ENCODE measurements at places on chromosomes 6 and 20.
A peak's percentile ranks its signal among the peaks of the same experiment; 100 is the strongest.

DNA sequence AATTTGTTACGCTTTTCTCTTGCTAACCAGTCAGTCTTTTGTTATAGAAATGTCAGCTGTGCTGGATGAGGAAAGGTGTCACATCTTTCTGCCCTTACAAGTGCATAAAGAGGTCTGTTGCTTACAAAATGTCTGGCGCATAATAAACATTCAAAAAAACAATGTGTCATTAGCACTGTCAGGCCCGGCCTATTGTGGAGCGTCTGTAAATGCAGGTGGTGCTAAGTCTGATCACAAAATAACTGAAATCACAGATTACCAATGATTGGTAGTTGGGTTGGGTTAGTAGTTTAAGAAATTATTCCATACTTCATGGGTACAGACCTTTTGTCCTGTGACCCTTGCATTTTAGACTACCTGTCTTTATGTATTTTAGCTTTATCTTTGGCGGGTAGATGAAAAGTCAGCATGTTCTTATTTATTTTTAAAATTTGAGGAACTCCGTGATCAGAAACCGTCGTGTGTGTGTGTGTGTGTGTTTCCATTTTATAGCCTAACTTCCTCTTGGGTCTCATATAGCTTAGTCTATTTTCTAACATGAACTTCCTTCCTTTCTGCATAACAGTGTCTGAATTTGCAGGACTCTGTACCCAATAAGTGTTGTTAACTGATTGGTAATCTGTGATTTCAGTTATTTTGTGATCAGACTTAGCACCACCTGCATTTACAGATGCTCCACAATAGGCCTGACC is 88.1 kb upstream of the IFNGR1 start:
- no peak for DNase-seq

DNA sequence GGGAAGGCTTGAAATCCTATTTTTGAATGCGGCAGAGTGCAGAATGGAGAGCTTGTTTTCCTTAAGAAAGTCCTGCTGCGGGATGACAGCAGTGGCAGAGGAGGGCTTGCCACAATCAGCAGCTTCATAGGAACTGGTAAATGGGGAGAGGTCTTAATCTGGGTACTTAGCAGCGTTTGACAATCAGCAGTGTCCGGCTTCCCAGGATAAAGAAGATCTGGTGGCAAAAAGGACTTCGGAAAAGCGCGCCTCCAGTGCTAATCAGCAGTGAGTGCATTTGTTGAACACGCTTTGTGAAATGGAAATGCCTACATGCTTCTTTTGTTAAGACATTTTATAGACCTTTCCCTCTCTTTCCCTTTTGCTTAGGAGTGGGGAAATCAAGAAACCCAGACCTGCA is 735.7 kb downstream of the QKI start:
- no peak for DNase-seq

DNA sequence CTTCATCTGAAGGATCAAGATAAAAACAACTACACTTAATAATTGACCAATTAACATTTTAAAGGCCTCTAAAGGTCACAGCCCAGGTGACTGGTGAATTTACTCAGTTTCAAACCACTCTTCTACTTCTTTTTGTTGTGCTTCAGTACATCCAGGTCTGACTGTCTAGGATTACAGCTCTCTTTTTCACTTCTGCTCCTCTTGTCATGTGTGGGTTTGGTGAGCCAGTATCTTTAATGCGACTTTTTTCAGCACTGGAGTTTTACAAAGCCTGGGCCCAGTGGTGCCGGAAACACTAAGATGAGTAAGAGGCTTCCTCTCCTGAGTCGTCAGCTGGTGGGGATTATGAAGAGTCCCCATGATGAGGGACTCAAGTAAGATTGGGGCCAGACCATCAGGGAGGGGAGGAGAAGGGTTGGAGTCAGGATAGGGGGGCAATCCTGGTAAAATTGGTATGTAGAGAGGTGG is 27.0 kb downstream of the HECA start:
- DNase-seq = no peak

GRCh38 chr6:158926414-158926813 is 73.6 kb downstream of the RSPH3 start:
- no peak for DNase-seq

- DNase-seq = no peak
Measured at GRCh38 chr6:137389150-137389704, 105.0 kb downstream of the OLIG3 start.

GRCh38 chr20:47358672-47359529 is 2.4 kb upstream of the ZMYND8 start:
- no peak for DNase-seq

GRCh38 chr6:144847916-144848315 is 562.8 kb downstream of the UTRN start:
- no peak for DNase-seq

GRCh38 chr6:127570739-127571389 is 6.1 kb upstream of the C6orf58 start:
- DNase-seq = no peak

GRCh38 chr20:36400909-36401735 is 95.0 kb downstream of the DLGAP4 start:
- DNase-seq = no peak

GRCh38 chr6:76861403-76861802 is 601.9 kb downstream of the HTR1B start:
- DNase-seq = peak; percentile 23

DNA sequence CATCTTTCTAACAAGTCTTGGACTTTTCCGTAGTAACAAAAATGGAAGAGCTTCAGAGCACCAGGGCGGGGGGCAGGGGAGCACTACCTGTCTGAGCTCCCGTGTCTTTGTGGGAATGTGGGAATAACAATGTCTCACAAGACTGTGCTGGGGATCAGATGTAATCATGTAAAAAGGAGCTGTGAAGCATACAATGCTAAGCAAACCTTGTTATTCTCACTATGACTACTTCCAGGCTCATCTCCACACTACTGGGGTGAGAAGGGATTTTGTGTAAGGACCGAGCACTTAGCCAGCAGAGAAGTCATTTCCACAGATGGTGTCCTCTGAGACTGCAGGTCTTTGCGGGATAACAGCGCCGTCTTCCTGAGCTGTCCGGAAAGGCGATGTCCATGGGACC is 27.1 kb downstream of the PRR18 start:
- DNase-seq = no peak

- DNase-seq = no peak
Measured at GRCh38 chr6:20998748-20999448, 464.6 kb downstream of the CDKAL1 start.

- no peak for DNase-seq
Measured at GRCh38 chr6:170129691-170130171, 161.1 kb downstream of the DLL1 start.

- DNase-seq = no peak
Measured at GRCh38 chr20:35305682-35306556, 13.7 kb upstream of the FAM83C start.

DNA sequence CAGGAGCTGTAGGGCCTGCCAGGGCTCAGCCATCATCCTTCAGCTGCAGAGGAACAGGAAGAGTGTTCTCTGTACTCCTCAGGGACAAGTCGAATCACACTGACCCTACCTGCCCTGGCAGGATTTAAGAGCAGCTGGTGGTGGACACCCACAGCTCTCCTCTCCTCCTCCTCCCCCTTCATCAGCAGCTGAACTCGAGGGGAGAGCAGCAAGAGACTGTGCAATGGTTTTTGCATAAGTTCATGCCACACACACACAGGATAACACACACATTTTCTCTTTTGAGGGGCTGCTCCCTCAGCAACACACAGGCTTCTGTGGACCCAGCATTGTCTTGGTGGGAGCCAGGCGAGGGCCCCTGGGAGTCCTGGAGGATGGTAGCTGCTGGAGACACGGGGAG is at the start of gene CST11:
CST11 (minus strand) TSS at position 101 of the 400 bp plus-strand sequence; CDS start at position 36, 65 bp downstream.
- no peak for DNase-seq

GRCh38 chr6:25176466-25176865 is 102.7 kb upstream of the CARMIL1 start:
- DNase-seq = no peak

DNA sequence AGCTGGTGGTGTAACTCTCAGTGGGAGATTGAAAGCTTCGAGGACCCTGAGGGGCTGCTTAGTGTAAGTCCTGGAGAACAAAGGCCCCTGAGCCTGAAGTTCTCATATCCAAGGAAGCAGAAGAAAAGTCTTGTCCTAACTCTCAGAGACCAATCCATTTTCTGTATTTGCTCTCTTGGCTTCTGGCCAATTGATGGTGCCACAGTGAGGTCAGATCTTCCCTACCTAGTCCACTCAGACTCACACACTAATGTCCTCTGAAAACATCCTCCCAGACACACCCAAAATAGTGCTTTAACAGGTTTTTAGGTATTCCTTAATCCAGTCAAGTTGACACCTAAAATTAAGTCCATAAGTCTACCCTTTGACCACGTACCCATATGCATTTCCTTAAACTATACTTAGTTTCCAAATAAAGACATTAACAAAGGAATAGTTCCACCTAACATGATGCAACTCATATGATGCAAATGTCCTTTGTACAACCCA is 29.4 kb downstream of the ZNF292 start:
- no peak for DNase-seq

- DNase-seq = no peak
Measured at GRCh38 chr20:62051144-62051543, 14.5 kb downstream of the TAF4 start.

- no peak for DNase-seq
Measured at GRCh38 chr20:42734660-42735368, 454.9 kb downstream of the PTPRT start.

GRCh38 chr6:84441456-84441855 is 214.0 kb upstream of the CEP162 start:
- no peak for DNase-seq

DNA sequence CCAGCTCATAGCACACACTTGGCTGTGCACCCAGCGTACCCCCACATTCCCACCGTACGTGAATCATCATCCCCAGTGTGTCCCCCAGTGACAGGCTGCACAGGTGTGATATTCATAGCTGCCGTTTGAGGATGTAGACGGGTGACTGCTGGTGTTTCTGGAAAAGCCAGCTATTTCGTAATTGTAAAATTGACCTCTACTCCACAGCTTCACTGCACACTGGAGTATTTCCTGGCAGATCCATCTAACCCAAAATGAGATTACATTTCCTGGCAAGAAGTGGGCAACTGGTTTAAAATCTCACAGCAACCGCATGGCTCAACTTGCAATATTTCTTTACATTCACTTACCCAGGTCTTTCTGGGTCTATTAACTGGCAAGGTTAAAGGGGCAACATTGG is 30.3 kb downstream of the CD83 start:
- no peak for DNase-seq

DNA sequence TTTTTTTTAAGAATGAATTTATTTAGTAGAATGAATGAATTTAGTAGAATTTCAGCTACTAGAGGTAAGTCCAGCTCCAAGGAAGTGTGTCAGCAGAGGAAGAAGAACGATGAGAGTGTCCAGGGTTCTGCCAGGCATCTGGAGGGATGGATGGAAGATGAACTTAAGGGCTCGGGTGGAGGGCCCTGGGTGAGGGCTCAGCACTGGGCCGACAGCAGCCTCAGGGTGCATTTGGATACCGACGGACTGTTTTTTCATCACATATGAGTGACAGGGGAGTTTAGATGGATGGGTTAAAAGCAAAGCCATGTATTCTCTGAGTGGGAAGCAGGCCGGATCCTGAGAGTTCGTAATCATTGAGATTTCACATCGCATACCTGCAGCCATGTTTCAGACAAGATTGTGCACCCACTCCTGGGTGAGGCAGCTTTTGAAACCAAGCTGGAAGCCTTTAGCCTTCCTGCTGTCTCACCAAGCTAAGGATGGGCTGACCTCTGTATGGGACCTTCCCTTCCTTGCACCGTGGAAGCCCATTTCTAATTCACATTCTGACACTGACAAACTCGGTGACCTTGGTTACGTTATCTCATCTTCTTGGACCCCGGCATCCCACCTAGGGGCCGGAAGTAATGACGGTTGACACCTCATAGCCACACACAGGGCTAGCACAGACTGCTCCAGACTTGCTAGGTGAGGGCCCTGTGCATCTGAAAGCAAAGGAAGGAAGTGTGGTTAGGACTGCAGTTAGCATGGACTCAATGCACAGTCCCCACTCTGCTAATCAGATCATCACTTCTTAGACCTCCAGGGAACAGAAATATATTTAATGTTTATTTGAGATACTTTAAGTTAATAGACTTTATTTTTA is 228.5 kb downstream of the SLC24A3 start:
- DNase-seq = no peak

DNA sequence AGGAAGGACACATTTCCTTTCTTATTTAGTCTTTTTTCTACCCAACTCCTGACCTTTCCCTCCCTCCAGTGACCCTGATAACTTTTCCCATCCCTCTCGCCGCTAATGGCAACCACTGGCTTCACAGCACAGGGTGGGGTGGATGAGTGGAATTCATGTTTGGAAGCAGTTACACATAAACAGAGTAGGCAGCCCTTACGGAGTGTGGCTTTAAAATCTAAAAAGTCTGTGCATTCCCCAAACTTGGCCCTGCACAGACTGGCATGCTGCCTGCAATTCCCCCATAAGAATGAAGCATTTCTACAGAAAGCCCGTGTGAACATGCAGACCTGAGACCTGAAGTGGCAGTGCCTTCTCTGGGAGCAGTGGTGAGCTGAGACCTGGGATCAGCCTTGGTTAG is 275.9 kb upstream of the PRND start:
- DNase-seq = no peak

DNA sequence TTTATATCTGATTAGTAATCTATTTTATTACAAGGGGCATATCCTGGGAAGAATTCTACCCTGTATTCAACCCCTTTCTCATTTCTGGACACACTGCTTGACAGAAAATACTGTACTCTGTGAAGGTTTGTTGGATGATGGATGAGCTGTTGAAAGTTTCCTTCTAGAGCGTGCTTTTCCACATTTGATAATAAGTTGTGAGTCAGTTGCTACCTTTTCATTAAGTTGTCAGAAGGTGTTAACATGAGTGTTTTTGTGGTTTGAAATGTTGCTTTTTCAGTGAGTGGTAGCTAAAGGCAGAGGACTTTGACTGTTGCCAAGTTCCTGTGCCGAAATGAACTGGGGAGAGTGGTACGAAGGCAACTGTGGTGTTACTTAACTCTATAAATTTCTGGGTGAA is 3.9 kb upstream of the ECI2 start:
- no peak for DNase-seq

DNA sequence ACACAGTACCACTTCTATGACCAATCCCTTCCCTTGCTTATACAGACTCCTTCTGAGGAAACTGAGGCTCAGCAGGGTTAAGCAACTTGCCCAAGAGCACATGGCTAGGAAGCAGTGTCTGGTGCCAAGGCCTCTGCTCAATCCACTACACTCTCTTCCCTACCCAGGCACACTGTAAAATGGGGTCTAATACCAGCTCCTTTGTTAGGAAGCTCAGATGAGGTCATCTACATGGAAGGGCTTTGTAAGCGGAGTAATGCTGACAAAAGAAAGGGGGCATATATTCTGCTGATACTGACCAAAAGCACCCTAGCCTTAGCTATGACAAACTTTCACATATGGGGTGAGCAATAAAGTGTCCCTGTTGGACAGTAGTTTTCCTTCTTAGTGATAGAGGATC is 9.1 kb downstream of the TRIM26 start:
- DNase-seq = no peak

DNA sequence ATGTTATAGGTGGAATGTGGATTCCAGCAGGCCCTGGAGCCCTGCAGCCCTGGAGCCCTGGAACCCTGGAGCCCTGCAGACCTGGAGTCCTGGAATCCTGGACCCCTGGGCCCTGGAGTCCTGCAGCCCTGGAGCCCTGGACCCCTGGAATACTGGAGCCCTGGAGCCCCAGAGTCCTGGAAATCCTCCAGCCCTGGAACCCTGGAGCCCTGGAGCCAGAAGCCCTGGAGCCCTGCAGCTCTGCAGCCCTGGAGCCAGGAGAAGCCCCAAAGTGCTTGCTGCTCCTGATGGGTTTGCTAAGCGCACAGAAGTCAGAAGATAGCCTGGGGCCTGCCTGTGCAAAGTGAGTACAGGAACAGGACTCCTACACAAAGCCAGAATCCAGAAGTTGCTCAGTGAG is 223.1 kb upstream of the PDE10A start:
- DNase-seq = no peak
